ENCODE measurements at places on chromosomes 3 and 15.

DNA sequence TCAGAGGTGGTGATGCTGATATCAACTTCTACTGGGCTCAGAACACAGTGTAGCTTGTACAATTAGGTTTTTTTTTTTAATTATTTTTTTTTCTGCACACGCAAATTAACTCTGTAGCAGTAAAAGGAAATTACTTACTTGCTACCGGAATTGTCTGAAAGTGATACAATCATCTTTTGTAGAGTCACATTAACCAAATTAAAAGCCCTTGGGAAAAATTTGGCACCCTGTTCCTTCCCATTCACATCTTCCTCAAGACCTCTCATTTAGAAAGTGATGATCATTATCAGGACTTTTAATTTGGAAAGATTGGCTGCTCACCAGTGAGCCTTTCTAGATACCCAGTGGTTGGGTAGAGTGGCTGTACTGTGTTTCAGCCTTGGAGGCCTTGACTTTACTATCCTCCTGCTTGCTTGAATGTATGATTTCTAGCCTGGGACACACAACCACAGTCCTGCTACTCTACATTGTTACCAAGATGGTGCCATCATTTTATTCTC, 158.3 kb downstream of the ECT2 start:
- DNase-seq, result no peak

- DNase-seq, result no peak
Observed at GRCh38 chr3:40669176-40669575, 144.4 kb downstream of the ZNF621 start.

DNA sequence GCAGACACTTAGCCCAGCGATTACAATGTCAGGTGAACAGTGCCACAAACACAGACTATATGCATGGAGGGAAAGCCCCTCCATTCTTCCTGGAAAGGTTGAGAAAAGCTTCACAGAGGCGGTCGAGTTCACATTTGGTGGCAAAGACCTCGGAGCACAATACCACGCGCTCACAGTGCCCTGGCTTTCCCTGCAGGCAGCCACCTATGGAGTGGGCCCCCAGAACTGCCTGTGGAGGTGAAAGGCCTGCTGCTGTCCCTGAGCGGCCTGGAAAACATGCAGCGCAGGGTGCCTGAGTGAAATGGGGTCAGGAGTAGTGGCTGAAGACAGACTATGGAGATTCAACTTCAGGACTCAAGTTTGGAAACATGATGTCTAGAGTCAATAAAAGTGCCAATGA, 26.9 kb downstream of the PDIA5 start:
- no peak for DNase-seq

DNA sequence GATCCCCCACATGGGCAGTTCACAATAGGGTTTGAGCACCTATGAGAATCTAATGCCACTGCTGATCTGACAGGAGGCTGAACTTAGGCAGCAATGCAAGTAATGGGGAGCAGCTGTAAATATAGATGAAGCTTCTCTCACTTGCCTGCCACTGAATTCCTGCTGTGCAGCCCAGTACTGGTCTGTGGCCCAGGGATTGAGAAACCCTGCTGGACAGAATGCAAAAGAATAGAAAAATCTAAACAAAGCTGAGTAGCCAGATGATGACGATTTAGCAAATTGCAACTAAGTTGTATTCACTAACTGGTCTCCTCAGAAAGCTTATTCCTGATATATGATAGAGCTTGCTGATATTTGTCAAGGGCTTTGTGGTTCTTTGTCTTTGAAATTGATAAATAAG, 34.3 kb upstream of the APH1B start:
- DNase-seq, result no peak

GRCh38 chr15:31328428-31328968, 1.9 kb downstream of the KLF13 start:
- DNase-seq, result peak; percentile 58

DNA sequence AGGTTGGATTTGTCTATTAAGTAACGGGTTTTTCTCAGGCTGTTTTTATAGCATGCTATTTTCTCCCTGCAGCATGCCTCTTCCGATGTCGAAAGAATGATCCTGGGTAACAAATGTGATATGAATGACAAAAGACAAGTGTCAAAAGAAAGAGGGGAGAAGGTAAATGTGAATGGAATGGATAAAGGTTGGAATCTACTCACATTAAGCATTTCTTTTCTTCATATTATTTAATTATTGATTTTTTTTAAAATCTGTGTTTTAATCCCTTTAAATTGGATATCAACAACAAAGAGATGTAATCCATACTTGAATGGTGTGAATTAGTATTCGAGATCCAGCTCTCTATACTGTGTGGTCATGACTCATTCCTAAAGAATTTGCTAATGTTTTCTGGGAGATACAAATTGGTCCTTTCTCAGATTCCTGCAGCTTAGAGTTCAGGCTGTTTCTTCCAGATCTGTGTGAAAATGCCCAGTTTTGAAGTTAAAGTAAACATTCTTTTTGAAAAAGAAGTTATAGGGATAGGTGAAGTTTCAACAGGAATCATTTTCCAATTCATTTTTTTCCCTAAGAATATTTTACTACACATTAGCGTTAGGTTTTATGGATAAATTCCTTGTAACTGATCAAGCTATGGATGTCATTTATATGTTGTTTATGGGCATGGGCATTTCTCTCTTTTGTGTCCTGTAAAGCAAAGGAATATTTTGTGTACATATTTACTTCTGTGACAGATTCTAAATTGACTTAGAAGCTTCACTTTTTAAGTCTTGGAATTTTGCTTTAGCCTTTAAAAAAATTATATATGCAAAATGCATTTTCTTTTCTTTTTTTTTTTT, 20.8 kb upstream of the APH1B start:
- no peak for DNase-seq

- no peak for DNase-seq
Observed at GRCh38 chr3:117893638-117894037, 1141.0 kb downstream of the IGSF11 start.

DNA sequence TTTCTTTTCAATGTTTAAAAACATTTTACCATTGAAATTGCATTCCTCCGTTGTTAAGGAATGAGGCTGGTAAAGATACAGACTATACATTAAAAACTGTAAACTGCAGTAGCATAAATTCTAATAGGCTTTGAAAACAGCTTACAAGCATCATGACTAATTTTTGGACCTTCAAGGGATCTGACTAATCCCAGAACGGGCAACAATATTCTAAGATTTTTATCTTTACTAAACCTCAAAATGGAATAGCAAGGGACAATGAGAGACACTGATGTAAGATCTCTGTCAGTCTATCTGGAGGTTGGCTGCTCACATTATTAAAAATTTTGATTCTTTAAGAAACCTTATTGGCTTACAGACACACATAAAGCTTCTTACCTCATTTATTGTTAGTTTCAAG, 74.7 kb downstream of the BTD start:
- no peak for DNase-seq

GRCh38 chr15:101141926-101142527, 109.8 kb downstream of the CHSY1 start:
- no peak for DNase-seq

DNA sequence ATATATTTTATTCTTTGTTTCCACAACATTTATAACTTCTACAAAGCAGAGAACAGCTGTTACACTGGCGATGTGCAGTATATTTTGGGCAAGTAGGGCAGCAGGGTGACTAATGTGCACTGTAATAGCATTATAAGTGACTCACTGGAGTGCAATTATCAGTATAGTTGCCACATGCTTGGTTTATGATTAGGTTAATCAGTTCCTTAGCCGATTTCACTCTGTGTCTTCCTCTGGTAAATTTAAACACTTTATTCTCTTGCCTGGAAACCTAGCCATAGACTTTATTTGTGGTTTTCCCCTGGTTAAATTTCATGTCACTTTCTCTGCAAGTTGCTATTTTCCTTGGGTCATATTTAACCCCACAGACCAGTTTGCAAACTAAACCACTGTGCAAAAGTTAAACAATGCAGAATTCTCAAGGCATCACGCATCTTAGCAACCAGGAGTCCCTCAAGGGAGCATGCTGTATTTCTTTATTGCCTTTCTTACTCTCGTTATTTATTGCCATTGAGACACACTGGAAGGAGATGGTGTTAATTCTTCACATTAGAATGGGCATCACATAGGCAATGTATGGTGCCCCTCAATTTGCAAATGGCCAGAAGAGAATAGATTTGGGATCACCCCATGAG, 690.2 kb upstream of the DPPA4 start:
- no peak for DNase-seq

GRCh38 chr3:134869153-134869726, 74.2 kb downstream of the EPHB1 start:
- DNase-seq, result no peak

GRCh38 chr3:184595726-184596125, 34.1 kb downstream of the EPHB3 start:
- no peak for DNase-seq

DNA sequence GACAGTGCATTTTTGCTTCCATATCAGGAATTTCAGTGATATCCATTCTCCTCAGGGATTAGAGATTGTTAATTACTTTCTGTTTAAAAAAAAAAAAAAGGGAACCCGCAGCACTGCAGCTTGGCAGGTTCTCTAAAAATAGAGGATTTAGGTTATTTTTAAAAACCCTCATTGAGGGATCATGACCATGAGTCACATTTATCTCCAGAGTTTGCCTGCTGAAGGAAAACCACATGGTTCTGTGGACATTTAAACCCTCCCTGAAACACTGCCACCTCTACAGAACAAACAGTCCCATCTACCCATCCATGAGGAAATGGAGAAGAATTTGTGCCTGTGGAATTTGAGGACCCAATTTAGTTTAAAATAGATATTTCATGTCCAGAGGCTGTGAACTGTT, 66.2 kb upstream of the UBE2E1 start:
- no peak for DNase-seq

GRCh38 chr3:188473591-188474288, 319.8 kb downstream of the LPP start:
- no peak for DNase-seq

GRCh38 chr3:194579091-194579606, 54.1 kb downstream of the TMEM44 start:
- no peak for DNase-seq

Data from activated T-cell treated with anti-CD3 and anti-CD28 coated beads for 1 hour (primary cell).